Activated T-cell treated with anti-CD3 and anti-CD28 coated beads for 4 hours (primary cell): ENCODE measurements at places on chromosomes 6 and 20.
A peak's percentile ranks its signal among the peaks of the same experiment; 100 is the strongest.

DNA sequence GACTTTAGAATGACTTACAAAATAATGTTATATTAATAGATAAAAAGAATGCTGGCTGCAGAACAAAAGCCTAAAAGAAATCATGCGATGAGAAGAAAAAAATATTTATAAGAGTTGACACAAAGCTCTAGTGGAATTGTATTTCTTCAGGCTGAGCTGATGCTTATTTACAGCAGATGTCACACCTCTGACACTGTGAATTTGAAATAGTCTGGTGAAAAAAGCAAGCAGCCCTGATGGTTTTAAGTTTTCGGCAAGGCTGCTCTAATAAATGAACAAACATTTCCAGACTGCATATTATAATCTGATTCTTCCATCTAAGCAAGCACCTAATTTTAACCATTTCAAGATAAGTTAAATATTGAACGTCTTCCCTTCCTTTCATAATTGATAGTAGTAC, 109.9 kb downstream of the LIN28B start:
- no peak for DNase-seq

DNA sequence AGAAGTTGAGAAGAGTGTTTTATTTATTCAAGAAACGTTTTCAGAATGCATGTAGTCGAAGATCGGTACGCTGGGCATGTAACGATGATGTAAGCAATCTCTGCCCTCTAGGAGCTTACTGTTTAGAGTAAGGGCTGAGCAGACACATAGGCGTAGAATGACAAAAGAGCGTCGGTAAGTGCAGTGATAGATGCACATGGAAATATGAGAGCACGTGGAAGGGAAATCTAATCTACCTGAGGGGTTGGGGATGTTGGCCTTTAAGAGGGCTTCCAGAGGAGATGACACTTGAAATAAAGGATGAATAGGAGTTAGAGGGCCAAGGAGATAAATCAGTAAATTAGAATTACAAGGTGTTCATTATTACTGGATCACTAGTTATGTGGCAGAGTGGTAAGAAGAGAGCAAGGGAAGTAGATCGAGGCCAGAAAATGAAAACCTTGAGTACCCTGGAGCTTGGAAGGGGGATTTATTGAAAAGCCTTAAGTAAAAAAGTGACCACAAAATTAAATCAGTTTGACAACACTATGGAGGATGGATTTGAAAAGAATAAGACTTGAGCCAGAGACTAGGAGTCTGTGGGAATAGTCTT, 782 bp downstream of the TRMT11 start:
- no peak for DNase-seq

DNA sequence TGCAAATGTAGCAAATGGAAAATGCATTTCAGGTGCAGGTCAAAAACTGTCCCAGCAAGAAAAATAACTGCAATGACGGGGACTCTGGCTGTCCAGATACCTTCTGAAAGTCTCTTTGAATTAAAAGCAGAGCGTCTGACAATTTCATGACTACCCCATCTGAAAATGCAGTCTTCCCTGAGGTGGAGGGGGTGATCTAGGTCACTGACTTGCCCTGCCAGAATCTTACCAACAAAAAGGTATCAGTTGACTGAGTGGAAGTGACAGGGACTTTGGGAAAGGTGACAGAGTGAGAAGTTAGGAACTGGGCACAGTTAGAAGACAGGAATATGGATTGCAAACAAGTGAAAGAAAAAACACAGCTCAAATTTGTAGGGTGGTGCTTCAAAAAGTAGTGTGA, 402.2 kb downstream of the DHX35 start:
- DNase-seq: no peak

DNA sequence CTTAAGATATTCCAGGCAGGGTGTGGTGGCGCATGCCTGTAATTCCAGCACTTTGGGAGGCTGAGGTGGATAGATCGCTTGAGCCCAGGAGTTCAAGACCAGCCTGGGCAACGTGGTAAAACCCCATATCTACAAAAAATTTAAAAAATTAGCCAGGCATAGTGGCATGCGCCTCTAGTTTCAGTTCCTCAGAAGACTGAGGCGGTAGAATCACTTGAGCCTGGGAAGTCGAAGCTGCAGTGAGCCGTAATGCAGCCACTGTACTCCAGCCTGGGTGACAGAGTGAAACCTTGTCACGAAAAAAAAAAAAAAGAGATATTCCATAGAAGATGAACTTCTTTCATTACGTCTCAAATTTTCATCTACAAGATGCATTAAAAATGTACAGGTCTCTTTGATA, 46.7 kb upstream of the ISM1 start:
- no peak for DNase-seq

DNA sequence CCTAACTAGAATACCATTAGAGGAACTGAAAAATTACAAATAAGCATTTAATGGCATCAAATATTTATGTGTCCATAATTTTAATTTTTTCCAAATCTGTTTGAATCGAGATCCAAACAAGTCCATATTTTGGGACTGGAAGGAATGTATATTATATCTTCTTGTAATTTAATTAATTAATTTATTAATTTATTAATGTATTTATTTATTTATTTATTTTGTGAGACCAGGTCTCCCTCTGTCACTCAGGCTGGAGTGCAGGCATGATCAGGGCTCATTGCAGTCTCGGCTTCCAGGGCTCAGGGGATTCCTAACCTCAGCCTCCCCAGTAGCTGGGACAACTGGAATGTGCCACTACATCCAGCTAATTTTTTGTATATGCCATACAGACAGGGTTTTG, 453.6 kb downstream of the PRKN start:
- no peak for DNase-seq

GRCh38 chr6:32627831-32628230, 9.4 kb upstream of the HLA-DQA1 start:
- DNase-seq: no peak

GRCh38 chr6:157174731-157175130, 148.6 kb downstream of the TMEM242 start:
- DNase-seq: no peak

GRCh38 chr6:36984581-36985416, 1.2 kb downstream of the MTCH1 start:
- DNase-seq: peak; percentile 34

DNA sequence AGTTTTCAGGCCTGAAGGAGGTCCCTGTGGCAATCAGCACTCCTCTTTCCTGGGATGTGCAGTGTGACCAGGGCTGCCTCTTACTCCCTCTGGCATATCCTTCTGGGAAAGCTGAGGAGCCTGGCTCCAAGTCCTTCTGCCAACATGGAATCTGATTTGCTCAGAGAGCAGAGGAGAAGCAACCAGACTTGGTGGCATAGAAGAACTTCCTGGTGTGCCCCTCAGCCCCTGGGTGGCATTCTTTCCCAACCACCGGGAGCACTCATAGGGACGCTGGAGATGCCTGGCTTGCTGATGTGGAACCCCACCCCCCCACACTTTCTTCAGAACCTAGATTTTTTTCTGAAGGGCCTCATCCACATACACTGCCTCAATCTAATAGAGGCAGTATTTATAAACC, 107.6 kb upstream of the TRAF3IP2 start:
- DNase-seq: no peak

DNA sequence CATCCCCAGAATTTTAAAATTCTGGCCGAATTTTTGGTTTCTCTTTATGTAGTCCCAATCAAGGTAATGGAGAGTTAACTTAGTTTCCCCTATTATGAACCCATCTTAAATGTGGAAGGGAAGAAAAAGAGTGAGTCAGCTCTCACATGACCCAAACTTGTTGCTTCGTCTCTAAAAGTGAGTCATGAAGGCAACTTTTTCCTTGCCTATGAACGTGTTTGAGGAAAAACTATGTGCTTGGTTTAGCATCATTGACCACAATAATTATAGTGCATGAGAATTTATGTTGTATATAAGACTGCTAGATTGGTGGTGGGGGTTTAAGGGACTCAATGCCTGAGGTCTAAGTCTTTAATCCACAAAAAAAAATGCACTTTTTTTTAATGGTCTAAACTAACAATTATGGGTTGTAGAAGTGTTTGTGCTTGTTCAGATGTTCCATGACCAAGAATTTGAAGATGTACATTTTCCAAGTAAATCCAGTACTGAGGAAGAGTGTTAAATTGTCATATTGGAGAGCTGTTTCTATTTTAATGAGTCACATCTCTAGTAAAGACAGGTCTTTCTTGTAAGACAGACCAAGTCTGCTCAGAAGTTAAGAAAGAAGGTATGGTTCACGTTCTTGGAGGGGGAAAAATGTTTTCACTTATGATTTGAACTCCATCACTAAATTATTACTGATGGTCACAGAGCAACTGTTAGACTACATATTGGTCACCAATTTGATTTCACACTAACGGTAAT, 409.9 kb upstream of the MARCKS start:
- DNase-seq: no peak

GRCh38 chr6:167845856-167846255, 19.1 kb downstream of the AFDN start:
- DNase-seq: no peak

- DNase-seq: no peak
Observed at GRCh38 chr20:34956041-34956458, 382 bp downstream of the MYH7B start.

DNA sequence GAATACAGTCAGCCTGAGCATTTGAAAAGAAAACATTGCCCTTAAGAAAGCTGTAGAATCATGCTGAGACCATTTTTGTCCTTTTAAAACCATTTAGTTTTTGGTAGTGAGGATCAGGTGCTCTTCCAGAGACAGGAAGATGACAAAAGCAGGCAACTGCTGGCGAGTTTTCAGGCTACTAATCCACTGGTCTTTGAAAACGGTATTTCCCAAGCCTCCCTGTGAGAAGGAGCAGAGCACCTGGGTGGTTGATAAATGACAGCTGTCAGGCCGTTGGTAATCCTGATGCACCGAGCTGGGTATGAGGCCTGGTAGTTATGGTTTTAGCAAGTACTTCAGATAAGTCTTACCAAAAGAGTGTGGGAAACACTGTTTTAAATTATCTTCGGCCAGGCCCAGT, 10.1 kb upstream of the SEC63 start:
- DNase-seq: no peak

- no peak for DNase-seq
Observed at GRCh38 chr6:143163621-143164020, 102.9 kb downstream of the AIG1 start.

GRCh38 chr6:108609276-108609769, 48.6 kb downstream of the FOXO3 start:
- no peak for DNase-seq

GRCh38 chr6:109139109-109139508, 43.8 kb downstream of the CEP57L1 start:
- no peak for DNase-seq

- DNase-seq: no peak
Observed at GRCh38 chr6:88179692-88180091, 13.5 kb upstream of the CNR1 start.

DNA sequence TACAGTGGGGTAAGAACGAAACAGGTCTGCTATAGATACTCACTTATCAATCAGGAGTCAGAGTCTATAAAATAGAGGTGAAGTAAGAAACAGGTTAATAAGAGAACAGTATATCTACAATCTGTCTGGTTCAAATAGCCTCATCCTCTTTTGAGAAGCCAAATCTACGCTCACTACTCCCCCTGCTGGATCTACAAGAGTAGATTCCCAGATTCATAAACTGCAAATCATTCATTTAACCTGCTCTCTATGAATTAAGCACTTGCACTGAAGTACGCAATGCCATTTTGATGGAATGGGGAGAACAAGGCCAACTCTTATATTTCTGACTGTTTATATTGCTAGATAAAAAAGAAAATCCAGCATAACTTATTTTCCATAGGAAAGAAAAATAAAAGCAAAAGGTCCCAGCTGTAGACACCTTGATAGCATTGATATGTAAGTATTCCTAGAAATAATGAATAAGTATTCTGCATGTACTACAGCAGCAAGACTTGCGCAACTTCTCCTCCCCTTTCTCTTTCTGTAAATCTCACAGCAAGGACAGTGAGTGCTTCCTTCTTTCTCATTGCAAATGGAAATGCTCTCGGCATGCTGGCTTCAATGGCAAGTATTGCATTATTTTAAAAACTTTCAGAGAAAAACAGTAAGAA, 92.3 kb downstream of the RFX6 start:
- DNase-seq: no peak

- no peak for DNase-seq
Observed at GRCh38 chr6:138956244-138956924, 31.7 kb downstream of the REPS1 start.

GRCh38 chr6:105382496-105382895, 20.4 kb downstream of the PREP start:
- DNase-seq: no peak

GRCh38 chr6:107706516-107707115, 117.5 kb downstream of the SCML4 start:
- no peak for DNase-seq

DNA sequence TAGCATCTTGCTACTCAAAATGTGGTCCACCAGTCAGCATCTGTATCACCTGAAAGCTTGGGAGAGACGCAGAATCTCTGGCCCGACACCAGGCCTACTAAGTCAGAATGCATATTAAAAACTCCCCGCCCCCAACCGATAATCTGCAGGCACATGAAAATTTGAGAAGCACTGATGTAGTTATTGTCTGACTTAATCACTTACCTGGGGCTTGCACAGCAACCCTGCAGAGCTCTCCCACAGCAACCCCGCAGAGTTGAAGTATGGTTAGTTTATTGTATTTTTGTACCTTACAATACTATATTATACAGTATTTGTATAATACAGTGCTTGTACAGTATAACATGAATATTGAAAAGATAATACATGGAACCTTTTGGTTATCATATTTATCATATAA, 53.7 kb downstream of the KLHL31 start:
- DNase-seq: no peak

GRCh38 chr6:146100776-146101175, 71.9 kb downstream of the GRM1 start:
- no peak for DNase-seq

GRCh38 chr20:1328680-1329330, at the start of gene SDCBP2:
Gene SDCBP2, minus strand, starts transcription at chr20:1329139. Its CDS starts 8,723 bp downstream, at chr20:1320416.
- no peak for DNase-seq

DNA sequence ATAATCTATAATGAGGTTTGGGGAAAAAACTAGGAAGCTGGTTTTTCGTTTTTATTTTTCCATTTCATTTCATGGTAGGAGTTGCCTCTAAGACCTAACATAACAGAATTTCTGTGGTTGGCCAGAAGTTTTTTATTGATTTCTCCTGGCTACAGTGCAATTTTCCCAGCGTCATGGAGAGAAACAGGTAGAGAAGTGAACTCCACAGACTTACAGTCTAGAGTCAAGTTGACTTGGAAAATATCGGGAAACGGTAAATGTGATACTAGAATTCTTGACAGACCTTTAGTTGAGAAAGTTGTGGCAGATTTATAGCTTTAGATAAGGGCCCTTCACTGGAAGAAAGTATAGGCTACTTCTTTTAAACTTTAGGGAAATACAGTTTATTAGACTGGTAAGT, 238.3 kb downstream of the DOK5 start:
- DNase-seq: no peak

GRCh38 chr6:11761744-11762620, 16.6 kb downstream of the ADTRP start:
- DNase-seq: no peak

GRCh38 chr6:142407685-142408273, 106.0 kb downstream of the ADGRG6 start:
- DNase-seq: no peak

DNA sequence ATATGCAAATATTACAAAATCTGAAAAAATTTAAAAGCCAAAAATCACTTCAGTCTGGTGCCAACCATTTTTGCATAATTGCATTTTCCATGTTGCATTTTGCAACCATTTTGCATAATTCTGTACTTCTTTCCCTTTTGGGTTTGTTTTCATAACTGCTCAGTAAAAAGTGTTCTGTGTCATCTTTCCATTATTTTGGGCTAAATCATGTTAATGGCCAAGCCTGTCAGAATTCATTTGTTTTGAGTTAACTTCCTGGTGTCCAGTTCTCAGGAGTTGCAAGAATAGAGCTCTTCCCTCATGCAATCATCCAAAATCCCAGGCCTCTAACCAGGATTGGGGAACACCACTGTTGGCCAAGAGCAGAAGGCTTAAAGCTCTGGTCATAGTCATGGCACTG, 133.6 kb downstream of the MTHFD1L start:
- no peak for DNase-seq
